ENCODE measurements at places on chromosomes 7 and 10.

GRCh38 chr10:80459047-80459865 is 5.1 kb downstream of the TSPAN14 start:
- DNase-seq = peak; percentile 28

DNA sequence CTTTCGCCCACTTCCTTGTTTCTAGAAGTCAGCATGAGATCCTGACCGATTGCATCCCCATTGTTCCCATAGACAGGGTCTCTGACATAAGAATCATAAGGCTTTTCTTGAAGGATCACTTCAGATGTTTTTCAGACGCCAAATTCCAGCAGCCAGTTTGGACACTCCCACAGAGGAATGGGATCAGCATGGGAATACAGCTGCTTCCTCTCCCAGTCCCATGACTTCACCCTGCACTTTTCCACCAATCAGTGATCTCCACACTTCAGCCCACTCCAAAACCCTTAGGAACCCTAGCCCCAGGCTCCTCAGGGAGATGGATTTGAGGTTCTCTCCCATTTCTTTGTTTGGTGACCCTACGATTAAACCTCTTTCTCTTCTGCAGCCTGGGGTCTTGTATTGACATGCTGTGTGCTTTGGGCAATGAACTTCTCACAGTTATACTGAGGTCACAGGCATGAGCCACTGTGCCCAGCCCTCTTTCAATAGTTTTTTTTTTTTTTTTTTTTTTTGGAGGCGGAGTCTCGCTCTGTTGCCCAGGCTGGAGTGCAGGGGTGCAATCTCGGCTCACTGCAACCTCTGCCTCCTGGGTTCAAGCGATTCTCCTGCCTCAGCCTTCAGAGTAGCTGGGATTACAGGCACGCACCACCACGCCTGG is 52.8 kb upstream of the CHST3 start:
- no peak for DNase-seq

- DNase-seq = no peak
Measured at GRCh38 chr10:126955396-126955795, 50.2 kb downstream of the DOCK1 start.

- peak; percentile 64 for DNase-seq
Measured at GRCh38 chr10:102735065-102735562, 8.6 kb upstream of the WBP1L start.

- no peak for DNase-seq
Measured at GRCh38 chr7:142025896-142026295, 30.2 kb downstream of the MGAM start.

GRCh38 chr7:147804032-147804431 is 786.5 kb upstream of the C7orf33 start:
- DNase-seq = no peak

GRCh38 chr10:68223535-68224165 is 8.3 kb downstream of the ATOH7 start:
- peak; percentile 29 for DNase-seq

DNA sequence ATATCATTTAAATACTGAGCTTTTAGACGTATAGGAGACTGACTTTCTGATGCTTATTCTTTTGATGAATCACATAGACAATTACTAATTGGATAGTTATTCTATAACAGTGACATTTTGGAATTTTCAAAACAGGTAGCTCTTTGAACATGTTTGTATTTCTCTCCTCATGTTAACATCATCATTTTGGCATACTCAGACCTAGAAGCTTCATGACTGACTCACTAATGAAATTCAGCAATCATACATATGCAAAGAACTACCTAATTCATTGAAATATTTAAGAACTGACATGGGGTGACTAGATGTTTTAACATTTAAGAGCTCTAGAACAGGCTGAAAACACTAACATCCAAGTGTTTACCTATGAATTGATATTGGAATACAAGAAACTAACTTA is 192.3 kb downstream of the VTI1A start:
- DNase-seq = no peak

- no peak for DNase-seq
Measured at GRCh38 chr7:79590391-79590790, 136.9 kb upstream of the MAGI2 start.

DNA sequence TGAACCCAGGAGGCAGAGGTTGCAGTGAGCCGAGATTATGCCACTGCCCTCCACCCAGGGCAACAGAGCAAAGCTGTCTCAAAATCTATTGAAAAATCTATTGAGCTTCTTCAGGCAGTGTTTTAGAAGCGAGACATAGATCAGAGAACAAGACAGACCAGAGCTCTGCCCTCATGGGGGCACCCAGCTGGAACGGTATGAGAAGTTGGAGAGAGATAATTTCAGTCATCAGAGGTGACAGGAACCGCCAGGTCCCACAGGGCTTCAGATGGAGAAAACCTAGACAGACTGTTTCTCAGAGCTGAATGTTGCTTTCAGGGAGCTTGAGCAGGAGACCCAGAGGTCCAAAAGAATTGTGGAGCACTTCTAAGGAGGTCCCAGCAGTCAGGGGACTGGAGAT is 14.2 kb upstream of the GTF2IRD1 start:
- DNase-seq = no peak

DNA sequence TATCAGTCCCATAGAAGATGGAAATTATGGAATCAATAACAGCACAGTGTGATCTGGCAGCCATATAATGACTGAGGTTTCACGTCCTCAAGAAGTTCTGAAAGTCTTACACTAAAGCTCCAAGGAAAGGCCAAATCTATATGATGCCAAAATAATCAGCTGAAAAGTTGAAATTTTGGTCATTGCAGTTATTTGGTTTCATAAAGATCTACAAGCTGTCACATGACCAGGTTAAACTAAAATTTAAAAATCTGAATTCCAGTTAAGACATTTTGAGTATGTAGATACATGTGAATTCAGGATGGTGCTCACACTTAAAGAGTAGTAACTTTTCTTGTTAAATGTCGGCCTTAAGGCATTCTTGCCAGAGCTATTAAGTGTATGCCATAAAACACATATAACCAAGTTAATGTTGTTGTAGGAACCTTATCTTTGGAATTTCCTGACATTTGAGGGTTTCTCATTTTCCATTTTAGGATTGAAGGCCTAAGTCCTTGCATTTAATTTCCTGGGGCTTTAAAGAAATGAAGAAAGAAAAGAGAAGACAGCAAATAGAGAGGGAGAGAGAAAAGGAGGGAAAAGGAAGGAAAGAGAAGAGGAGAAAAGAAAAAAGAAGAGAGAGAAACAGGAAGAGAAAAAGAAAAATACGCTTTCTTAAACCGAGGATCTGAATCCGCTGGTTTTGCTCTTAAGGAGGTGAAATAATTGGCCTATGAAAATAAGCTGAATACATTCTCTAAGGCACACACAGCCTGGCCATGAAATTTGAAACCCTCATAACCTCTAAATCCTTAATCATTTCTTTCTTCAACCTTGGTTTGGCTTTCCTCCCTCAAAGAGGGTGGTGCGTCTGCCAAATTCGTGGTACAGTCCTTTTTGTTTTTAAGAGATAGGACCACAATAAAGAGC is 43.8 kb downstream of the DENND2A start:
- no peak for DNase-seq

- DNase-seq = peak; percentile 24
Measured at GRCh38 chr7:156827587-156828203, 65.3 kb downstream of the LMBR1 start.

GRCh38 chr10:124697837-124698544 is 46.2 kb downstream of the FAM53B start:
- peak; percentile 67 for DNase-seq

- peak; percentile 1 for DNase-seq
Measured at GRCh38 chr10:58867683-58868082, 308.8 kb upstream of the PHYHIPL start.
